Mammary microvascular endothelial cell (primary cell): ENCODE measurements at places on chromosomes 16 and 17. TPM values are rescaled to one million over a fixed set of nuclear protein-coding genes. Genes with fewer than 3 reads are reported as not detected.

CASKIN1 gene
- not detected in 2 replicates for total RNA-seq

CD300H gene
- total RNA-seq: not detected in 2 replicates

SMIM36 gene
- total RNA-seq: not detected in 2 replicates

SRL gene
- total RNA-seq: 0.07 and 0.20 TPM in 2 replicates

GINS3 gene
- 13.9 and 17.9 TPM in 2 replicates for total RNA-seq

HSD17B1 gene
- 0.05 TPM in 1 of 2 replicates, not detected in the other for total RNA-seq

SPATA32 gene
- total RNA-seq: not detected in 2 replicates

C17orf67 gene
- 0.64 and 3.3 TPM in 2 replicates for total RNA-seq

C16orf54 gene
- not detected in 2 replicates for total RNA-seq

KRT13 gene
- total RNA-seq: not detected in 2 replicates

CLEC18A gene
- under 0.01 TPM in 1 of 2 replicates, not detected in the other for total RNA-seq

AURKB gene
- total RNA-seq: 71.2 and 82.5 TPM in 2 replicates

FOXL1 gene
- 4.4 and 5.4 TPM in 2 replicates for total RNA-seq

DPEP2 gene
- 0.05 TPM in 1 of 2 replicates, not detected in the other for total RNA-seq

RUNDC3A gene
- total RNA-seq: not detected in 2 replicates

SRCAP gene
- 16.7 and 23.7 TPM in 2 replicates for total RNA-seq

TNP2 gene
- not detected in 2 replicates for total RNA-seq

GNGT2 gene
- 2.8 and 8.5 TPM in 2 replicates for total RNA-seq

PPP1R27 gene
- total RNA-seq: not detected in 2 replicates

NEUROD2 gene
- total RNA-seq: not detected in 2 replicates

TBC1D3I gene
- not detected in 2 replicates for total RNA-seq

WSB1 gene
- total RNA-seq: 56.3 and 61.4 TPM in 2 replicates

CORO6 gene
- 0.60 and 4.3 TPM in 2 replicates for total RNA-seq

PDIA2 gene
- 0.07 TPM in 1 of 2 replicates, not detected in the other for total RNA-seq

RNF222 gene
- total RNA-seq: not detected in 2 replicates

CLEC19A gene
- total RNA-seq: not detected in 2 replicates

PGAP3 gene
- total RNA-seq: 3.0 and 3.1 TPM in 2 replicates

ZNF385C gene
- total RNA-seq: not detected in 2 replicates

XAF1 gene
- 51.2 and 51.8 TPM in 2 replicates for total RNA-seq

KCNH6 gene
- total RNA-seq: 0.13 TPM in 1 of 2 replicates, not detected in the other

C1QTNF1 gene
- total RNA-seq: 7.0 and 9.5 TPM in 2 replicates

ERBB2 gene
- 12.5 and 13.5 TPM in 2 replicates for total RNA-seq

PRSS36 gene
- total RNA-seq: 0.25 TPM in 1 of 2 replicates, not detected in the other

SLC12A3 gene
- 0.20 TPM in 1 of 2 replicates, not detected in the other for total RNA-seq

SLC35G6 gene
- total RNA-seq: not detected in 2 replicates

WWP2 gene
- 30.3 and 30.6 TPM in 2 replicates for total RNA-seq

PRR35 gene
- total RNA-seq: not detected in 2 replicates

JPT1 gene
- total RNA-seq: 273 and 396 TPM in 2 replicates

ZNF624 gene
- 2.1 and 2.9 TPM in 2 replicates for total RNA-seq

PRCD gene
- 0.59 and 0.67 TPM in 2 replicates for total RNA-seq

CACNG1 gene
- not detected in 2 replicates for total RNA-seq

TBC1D3G gene
- 0.89 and 1.5 TPM in 2 replicates for total RNA-seq

TBC1D26 gene
- total RNA-seq: not detected in 2 replicates

TP53TG3C gene
- not detected in 2 replicates for total RNA-seq

PERCC1 gene
- total RNA-seq: not detected in 2 replicates

ITGAE gene
- 34.0 and 35.7 TPM in 2 replicates for total RNA-seq

RAB37 gene
- 0.40 and 0.44 TPM in 2 replicates for total RNA-seq

RNF167 gene
- 41.0 and 49.0 TPM in 2 replicates for total RNA-seq

PRMT7 gene
- 37.2 and 39.9 TPM in 2 replicates for total RNA-seq

CPHXL2 gene
- not detected in 2 replicates for total RNA-seq

CA4 gene
- total RNA-seq: 0.34 TPM in 1 of 2 replicates, not detected in the other

CYGB gene
- total RNA-seq: 24.6 and 27.5 TPM in 2 replicates

KRTAP9-8 gene
- not detected in 2 replicates for total RNA-seq

WNT9B gene
- not detected in 2 replicates for total RNA-seq
